ENCODE measurements at places on chromosomes 7 and 10. TPM values are rescaled to one million over a fixed set of nuclear protein-coding genes. Genes with fewer than 3 reads are reported as not detected.
A peak's percentile ranks its signal among the peaks of the same experiment; 100 is the strongest.

The H2BK1 gene
- not detected for polyA plus RNA-seq

GRCh38 chr7:106462914-106463482, 178.2 kb upstream of the NAMPT start:
- no peak for DNase-seq
- no peaks in the 10 kb centered on the region for H3K36me3 ChIP-seq
- no peak overlapping the region for H3K4me3 ChIP-seq
- H3K4me1 ChIP-seq = peaks cover 18% of the 10 kb centered on the region
- H3K27me3 ChIP-seq = no peaks in the 10 kb centered on the region

DNA sequence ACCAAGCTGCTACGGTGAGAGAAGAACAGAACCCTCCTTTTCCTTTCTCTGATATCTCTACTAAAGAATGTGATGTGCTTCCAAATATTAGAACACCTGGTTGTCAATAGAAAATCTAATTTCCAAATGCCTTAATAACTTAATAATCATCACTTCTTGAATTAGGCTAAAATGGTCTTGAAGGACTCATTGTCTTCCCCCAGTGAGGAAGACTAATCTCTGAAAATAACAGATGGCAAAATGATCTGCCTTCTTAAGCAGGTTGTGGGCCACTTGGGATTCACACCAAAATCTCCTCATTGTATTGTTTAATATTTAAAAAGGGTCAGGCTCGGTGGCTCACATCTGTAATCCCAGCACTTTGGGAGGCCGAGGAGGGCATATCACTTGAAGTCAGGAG, 805.9 kb upstream of the AUTS2 start:
- H3K4me3 ChIP-seq = no peak overlapping the region
- no peaks in the 10 kb centered on the region for H3K36me3 ChIP-seq
- H3K4me1 ChIP-seq = no peaks in the 10 kb centered on the region

DNA sequence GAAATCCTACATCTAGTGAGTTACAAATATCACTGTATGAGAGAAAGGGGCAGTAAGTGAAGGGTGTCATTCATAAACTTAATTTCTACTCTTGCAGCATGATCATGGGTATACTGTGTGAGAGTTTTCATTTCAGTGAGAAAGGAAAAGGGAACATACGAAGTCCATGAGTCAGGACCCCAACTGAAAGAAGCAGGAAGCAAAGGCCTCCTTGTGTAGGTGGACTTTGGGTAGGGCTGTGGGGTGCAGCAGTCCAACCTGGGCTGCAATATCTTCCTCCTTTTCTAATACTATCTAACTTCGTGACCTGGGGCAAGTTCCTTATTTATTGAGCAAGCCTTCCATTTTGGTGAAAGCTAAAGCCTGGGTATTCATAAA, 248.2 kb upstream of the TCF7L2 start:
- no peaks in the 10 kb centered on the region for H3K36me3 ChIP-seq
- DNase-seq = peak; percentile 92
- peak overlapping the region; percentile 71 for H3K27ac ChIP-seq
- H3K4me1 ChIP-seq = peaks cover 10% of the 10 kb centered on the region

The TNS3 gene
- 66.7 TPM for polyA plus RNA-seq

DNA sequence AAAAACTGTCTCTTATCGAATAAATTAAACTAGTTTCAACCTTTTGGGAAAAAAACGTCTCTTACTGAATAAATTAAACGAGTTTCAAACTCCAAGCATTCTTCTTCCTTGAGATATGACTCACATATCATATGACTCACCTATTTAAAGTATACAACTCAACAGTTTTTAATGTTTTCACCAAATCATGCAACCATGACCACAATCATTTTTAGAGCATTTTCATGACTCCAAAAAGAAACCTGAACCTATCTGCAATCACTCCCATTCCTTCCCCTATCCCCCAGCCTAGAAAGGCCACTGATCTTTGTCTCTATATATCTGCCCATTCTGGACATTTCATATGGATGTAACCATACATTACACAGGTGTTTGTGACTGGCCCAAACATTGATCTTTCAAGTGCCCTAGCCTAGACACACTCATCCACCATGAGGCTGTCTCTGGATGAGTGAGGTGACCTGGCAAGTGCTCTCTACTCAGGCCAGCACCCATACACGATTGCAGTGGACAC, 115.3 kb downstream of the PIP4K2A start:
- no peak overlapping the region for H3K27ac ChIP-seq
- H3K36me3 ChIP-seq = peaks cover 2% of the 10 kb centered on the region
- H3K27me3 ChIP-seq = no peaks in the 10 kb centered on the region
- no peaks in the 10 kb centered on the region for H3K4me1 ChIP-seq
- no peak overlapping the region for H3K4me3 ChIP-seq
- DNase-seq = no peak

DNA sequence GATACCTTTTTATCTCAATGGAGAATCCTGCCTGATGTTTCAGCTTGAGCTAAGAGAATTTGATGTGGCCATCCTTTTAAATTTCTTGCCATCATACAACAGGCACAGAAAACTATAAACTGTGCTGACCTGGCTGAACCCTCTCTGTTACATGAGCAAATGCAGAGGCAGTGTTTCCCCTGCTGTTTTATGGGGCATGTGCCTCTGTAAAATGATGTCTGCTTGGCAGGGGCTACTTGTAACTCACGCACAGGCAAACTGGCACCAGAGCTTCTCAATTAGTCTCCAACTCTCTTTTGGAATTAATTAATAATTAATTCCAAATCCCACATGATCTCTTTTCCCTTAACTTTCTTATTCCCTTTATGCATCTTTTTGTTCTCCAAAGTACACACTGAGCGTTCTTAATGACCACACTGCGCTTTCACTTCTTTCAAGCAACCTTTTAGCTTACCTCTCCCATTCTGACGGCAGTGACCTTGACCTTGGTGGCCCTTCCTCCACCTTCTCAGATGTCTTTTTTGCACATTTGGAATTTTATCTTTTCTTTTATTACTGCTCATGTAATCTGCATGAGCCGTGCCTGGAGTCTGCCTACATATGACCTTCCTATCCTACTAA, 334.0 kb downstream of the PLXNA4 start:
- H3K4me3 ChIP-seq = no peak overlapping the region
- H3K27ac ChIP-seq = no peak overlapping the region
- DNase-seq = no peak
- no peaks in the 10 kb centered on the region for H3K36me3 ChIP-seq

GRCh38 chr10:58473976-58474375, 38.7 kb upstream of the BICC1 start:
- H3K36me3 ChIP-seq = no peaks in the 10 kb centered on the region
- no peak overlapping the region for H3K27ac ChIP-seq
- no peak overlapping the region for H3K4me3 ChIP-seq

DNA sequence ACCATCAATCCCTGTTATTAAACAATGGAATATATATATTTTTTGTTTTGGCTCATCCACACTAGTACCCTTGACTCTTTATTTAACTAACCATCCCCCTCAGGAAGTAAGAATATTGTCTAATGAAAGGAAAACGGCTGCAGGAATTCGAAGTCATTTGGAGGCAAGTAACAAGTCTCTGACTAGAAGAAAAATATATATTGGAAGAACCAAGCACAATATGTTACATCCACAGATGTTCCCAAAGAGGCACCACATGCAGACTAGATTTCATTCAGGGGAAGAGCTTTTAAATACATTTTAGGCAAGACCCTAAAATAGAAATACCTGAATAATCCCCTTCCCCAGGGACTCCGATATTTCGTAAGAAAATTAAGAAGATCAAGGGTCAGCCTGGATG, 104.5 kb downstream of the GRM3 start:
- H3K4me1 ChIP-seq = no peaks in the 10 kb centered on the region
- no peaks in the 10 kb centered on the region for H3K27me3 ChIP-seq
- H3K4me3 ChIP-seq = no peak overlapping the region
- no peaks in the 10 kb centered on the region for H3K36me3 ChIP-seq
- H3K27ac ChIP-seq = no peak overlapping the region

The OR2A5 gene
- under 0.01 TPM for polyA plus RNA-seq

All from large intestine (tissue), 12 donors.